ENCODE measurements at places on chromosomes 4 and X.

DNA sequence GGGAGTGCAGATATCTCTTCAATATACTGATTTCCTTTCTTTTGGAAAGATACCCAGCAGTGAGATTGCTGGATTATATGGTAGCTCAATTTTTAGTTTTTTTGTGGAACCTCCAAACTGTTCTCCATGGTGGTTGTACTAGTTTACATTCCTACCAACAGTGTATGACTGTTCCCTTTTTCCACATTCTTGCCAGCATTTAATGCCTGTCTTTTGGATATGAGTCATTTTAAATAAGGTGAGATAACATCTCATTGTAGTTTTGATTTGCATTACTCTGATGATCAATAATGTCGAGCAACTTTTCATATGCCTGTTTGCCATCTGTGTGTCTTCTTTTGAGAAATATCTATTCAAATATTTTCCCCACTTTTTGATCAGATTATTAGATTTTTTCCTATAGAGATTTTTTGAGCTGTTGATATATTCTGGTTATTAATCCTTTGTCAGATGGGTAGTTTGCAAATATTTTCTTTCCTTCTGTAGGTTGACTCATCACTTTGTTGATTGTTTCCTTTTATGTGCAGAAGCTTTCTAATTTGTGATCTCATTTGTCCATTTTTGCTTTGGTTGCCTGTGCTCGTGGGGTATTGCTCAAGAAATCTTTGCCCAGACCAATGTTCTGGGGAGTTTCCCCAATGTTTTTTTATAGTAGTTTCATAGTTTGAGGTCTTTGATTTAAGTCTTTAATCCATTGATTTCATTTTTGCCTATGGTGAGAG lies 552.7 kb downstream of the ZNF674 start:
- no peak for DNase-seq

GRCh38 chrX:40831750-40832149 lies 96.4 kb upstream of the MED14 start:
- no peak for DNase-seq

DNA sequence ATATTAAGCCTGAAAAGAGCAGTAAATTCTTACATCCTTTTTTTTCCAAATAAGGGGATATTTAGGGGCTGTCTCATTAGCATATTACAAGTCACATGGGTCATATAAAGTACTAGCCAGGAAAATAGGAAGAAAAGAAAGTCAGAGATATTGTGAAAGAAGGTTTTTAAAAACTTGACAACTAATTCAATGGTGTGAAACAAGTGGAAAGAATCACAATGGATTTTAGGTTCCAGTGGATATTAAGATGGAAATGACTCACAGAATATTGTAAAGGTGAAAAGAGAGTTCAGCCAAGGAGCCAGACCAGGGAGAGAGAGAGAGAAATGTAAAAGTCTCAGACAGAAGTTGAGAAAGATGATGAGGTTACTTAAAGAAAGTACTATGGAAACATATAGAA lies 297.2 kb downstream of the IQCM start:
- DNase-seq, result no peak

DNA sequence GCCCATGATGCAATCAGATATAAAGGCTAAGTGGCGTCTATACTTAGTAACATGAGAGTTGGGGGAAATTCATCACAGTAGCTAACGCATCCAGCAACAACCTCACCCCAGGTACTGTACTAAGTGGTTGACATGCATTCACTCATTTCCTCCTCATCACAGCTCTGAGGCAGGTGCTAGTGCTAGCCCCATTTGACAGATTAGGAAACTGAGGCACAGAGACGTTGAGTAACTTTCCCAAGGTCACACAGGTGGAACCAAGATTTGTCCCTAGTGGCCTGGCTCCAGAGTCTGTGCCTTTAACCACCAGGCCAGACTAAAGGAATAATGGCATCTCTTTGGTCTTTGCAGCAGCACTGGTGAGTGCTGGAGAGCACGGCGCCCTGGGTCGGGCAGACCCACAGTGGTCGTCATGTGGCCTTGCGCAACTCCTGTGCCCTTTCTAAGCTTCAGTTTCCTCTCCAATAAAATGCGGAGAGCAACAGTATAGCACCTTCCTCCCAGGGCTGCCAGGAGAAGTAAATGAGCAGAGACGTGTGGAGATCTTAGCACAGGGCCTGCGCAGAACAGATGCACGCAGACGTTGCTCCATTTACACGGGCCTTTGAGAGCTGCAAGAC lies 186.4 kb downstream of the BCOR start:
- DNase-seq, result no peak

DNA sequence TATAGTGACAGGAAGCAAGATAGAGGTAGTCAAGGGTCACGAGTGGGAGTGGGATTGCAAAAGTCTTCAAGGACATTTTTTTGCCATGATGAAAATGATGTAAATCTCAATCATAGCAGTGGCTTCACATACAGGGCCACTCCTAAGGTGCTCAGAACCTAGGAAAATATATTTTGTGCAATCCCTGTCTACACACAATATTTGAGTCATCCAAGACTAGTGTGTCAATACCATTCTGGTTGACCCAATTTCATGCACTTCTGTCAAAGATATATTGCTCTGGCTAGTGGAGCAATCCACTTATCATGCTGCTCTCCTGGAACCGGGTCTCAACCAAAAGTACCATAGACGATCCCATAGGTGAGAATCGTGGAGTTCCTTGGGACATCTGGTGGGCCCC lies 24.2 kb upstream of the XPNPEP2 start:
- no peak for DNase-seq

- DNase-seq, result no peak
Observed at GRCh38 chrX:115413246-115413878, 123.8 kb downstream of the LUZP4 start.

- no peak for DNase-seq
Observed at GRCh38 chr4:26685250-26685649, 101.4 kb downstream of the TBC1D19 start.

DNA sequence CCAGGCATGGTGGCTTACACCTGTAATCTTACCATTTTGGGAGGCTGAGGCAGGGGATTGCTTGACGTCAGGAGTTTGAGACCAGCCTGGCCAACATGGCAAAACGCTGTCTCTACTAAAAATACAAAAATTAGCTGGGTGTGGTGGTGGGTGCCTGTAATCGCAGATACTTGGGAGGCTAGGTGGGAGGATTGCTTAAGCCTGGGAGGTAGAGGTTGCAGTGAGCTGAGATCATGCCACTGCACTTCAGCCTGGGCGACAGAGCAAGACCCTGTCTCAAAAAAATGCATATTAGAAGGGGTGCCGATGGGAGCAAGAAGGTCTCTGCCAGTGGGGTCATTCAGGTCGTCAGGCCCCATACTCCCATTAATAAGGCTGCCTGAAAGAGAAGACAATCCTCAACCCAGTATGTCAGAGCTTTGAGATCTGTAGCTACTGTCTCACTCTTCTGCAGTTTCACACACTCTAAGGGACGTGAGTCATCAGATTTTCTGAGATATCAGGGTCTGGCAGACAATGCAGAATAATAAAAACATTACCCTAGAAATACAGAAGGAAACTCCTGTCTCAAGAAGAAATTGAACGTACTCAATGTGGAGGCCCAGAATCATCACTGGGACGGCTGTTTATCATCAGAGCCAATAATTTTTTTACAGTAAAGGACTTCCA lies 176.7 kb upstream of the FAT1 start:
- no peak for DNase-seq

DNA sequence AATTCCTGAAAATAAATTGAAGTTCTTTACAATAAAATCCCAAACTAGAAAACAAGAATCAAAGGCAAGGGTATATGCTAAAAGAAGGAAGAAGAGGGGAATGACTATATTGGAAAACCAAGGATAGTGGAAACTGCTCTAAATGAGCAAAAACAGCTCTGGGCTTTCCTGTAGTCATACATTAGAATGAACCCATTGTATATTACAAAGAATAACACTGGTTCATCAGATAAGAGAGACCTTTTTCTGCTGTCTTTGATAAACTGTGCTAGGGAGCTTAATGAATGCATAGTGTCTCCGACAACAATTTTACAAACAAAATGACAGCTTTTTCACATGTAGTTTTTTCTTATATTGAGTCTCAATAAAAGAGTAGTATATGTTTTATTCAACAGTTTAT lies 26.6 kb downstream of the TLR2 start:
- DNase-seq, result no peak

DNA sequence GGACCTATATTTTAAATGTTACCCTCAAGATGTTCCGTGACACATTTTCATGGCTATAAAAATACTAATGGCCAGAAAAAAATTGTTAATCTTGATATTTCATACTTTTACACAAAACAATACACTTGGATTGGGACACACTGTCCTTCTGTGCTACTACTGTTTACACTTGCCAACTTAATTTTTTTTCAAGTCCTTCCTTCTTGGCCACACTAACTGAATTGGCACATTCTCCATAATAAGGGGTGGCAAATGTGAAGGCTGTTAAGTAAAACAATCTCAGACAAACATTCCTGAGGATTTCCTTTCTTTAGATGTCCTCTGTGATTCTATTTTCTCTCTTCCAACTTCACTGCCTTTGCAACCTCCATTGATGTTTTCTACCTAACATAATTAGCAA lies 225.8 kb downstream of the IQCM start:
- DNase-seq, result no peak

GRCh38 chr4:119526786-119527550 lies 101.6 kb downstream of the PDE5A start:
- no peak for DNase-seq

- no peak for DNase-seq
Observed at GRCh38 chrX:30373479-30373878, 64.3 kb upstream of the NR0B1 start.

DNA sequence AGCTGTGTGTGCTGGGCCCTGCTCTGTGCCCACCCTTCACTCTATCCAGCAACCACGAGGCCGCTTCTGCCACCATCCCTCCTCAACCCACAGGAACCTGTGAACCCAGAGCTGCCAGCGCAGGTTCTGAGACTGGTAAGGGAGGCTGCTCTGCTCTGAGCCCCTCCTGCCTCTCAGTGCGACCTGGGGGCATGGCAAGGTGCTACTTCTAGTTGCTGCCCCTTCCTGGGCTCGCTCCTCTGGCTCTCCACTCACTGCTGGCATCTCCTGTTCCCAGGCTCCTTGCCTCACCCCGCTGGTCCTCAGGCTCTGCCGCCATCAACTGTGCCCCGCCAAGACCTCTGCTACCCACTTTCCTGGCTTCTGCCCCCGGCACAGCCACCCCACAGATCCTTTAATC lies 39.3 kb downstream of the RNF212 start:
- no peak for DNase-seq

- DNase-seq, result no peak
Observed at GRCh38 chr4:73929278-73929677, 52.5 kb downstream of the PF4 start.

Measured in stimulated activated CD4-positive, alpha-beta T cell treated with anti-CD3 and anti-CD28 coated beads, Interleukin-2, amount 100 ng/mL, for 48 hours (primary cell).